ENCODE measurements at places on chromosomes 5 and 9.
A peak's percentile ranks its signal among the peaks of the same experiment; 100 is the strongest.

DNA sequence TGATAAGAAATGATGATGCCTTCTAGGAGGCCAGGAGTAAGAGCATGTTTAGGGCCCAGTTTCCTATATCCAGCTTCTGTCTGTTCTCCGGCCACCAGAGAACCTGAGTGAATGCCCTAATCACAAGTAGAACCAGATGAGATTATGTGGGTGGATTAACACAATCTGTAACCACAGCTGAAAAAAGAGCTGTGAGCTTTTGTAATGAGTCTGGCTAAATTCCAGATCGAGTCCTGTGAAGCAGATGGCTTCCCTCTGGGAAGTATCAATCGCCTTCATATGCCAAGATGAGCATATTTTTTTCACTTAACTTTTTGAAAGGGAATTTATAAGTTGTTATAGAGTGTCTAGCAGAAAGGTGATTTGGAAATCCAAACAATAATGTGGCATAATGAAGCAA is 99.8 kb downstream of the NNT start:
- peak; percentile 9 for DNase-seq

DNA sequence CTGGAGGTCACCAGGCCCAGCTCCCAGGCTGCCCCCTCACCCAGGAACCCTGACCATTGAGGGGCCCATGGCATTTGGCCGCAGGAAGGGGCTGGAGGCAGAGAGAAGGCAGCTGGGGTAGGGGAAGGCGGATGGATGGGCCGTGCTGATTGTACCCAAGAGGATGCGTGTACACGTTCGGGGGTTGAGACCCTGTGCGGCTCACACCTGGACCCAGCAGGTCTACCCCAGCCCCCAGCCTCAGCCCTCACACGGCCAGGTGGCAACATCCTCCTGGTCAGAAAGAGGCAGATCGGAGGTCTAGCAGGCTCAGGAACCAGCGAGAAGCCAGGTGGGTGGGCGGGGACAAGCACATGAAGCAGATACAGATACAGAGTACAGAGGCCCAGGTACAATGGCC is 33.7 kb downstream of the NACC2 start:
- DNase-seq = peak; percentile 6

- no peak for DNase-seq
Measured at GRCh38 chr9:101022704-101023103, 5.8 kb upstream of the PLPPR1 start.

GRCh38 chr9:128419061-128419925 is 1.4 kb upstream of the CERCAM start:
- peak; percentile 52 for DNase-seq

DNA sequence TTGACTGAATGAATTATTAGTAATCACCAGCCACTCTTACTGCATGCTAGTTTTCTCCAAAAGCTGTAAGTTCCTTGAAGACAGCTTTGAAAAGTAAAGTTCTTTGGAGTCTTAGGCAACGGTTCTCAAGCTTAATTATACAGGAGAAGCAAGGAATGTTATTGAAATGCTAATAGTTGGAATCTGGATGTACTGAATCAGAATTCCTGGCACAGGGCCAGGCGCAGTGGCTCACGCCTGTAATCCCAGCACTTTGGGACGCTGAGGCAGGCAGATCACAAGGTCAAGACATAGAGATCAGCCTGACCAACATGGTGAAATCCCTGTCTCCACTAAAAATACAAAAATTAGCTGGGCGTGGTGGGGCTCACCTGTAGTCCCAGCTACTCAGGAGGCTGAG is 33.4 kb downstream of the GRIA1 start:
- no peak for DNase-seq

DNA sequence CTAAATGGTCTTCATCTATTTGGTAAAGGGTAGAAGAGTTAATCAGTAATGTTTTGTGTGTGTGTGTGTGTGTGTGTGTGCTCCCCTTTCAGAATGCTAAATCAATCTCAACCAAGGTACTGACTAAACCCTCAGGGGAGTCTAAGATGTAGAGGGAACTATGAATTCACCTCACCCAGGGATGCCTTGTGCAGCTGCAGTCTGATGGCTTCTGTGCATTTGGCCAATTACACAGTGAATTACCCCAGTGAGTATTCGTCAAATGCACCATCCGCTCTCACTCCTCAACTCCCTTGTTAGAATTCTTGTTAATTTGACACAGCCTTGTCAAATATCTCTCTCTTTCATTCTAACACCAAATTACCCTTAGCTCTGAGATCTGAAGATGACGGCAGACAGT is 234.6 kb downstream of the GABRB2 start:
- DNase-seq = no peak

DNA sequence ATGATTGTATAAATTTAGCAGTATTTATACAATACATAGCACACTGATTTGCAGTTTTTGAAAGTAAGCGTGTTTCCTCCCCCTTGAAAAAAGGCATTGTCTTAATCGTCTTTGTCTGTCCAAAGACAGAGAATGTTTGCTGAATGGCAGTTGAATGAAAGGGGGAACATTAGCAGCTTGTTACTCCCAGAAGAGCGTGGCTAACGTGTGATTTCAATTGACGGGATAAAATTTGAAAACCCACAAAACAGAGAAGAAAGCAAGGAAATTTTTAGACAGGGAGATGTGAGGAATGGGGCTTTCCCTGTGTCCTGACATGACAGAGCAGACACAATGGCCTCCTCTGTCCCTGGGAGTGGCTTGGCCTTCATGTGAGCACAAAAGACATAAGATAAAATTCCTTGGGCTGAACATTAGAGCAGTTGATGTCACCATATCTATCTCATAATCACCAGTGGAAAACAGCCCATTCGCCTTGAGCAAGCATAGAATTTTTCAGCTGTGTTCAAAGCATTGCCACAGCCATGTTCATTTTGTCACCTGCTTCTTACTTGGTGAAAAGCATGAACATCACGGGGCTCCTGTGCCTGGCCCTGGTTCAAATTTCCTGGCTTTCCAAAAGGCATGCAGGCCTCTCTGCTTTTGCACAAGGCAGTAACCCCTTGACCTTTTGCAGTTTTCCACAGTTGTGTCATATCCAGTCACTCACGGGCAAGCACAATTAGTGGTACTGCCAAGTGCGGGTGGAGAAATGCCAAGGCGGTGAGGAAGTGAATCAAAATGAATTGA is 126.9 kb downstream of the TLE1 start:
- no peak for DNase-seq

- DNase-seq = no peak
Measured at GRCh38 chr5:133219296-133219695, 167.5 kb downstream of the HSPA4 start.

- no peak for DNase-seq
Measured at GRCh38 chr5:17829456-17829855, 195.2 kb downstream of the TAF11L14 start.

GRCh38 chr9:83526211-83526610 is 12.0 kb downstream of the FRMD3 start:
- no peak for DNase-seq

- DNase-seq = no peak
Measured at GRCh38 chr5:112784726-112785125, 47.0 kb downstream of the APC start.

GRCh38 chr5:122858451-122858850 is 13.0 kb downstream of the SNX24 start:
- peak; percentile 31 for DNase-seq

DNA sequence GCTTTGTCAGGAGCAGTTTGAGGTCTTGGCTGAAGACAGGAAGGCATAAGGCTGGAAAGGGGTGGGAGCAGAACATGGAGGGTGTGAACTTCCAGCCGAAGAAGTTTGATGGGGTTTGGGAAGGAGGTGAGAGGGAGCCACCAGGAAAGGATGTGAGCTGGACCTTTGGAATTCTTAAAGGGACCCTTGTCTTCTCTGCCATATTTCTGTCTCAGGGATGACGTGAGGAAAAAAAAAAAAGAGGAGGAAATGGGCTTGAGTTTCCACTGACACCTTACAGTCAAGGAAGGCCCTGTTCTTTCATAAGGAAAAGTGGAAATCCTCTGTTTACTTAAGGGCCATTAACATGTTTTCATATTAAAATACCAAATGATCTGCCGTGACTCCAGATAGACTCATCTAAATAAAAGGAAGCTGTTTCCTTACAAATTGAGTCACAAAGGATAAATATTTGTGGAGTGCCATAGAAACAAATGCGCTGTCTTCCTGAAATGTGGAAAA is 132.1 kb downstream of the PALM2AKAP2 start:
- DNase-seq = no peak

DNA sequence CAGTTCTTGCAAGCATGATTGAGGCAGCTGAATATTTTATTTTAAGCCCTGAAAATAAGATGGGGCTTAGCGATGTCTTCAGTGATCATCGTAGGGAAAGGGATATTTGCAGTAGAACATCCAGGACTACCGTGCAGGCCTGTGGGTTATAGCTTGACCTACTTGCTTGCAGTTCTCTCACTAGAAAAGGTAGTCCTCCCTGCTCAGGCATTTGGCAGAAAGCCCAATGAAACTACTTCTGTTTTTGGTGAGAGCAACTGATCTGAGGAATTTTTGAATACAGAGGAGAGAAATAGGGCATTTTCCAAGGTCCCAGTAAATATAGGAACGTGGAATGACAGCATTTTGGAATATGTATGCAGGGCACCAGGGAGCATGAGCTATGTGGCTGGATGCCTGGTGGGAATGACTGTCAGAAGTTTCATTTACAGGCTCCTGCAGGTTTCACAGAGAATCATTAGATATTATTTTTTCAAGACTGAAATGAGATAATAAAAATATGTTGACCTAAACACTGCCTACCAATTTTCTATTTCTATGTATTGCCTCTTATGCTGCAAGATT is 417.9 kb upstream of the ACTBL2 start:
- DNase-seq = no peak

GRCh38 chr9:89342213-89342612 is 23.9 kb downstream of the SECISBP2 start:
- no peak for DNase-seq

- no peak for DNase-seq
Measured at GRCh38 chr9:129084087-129084486, 3.2 kb downstream of the DOLPP1 start.

All from BE2C (cell line).